ENCODE measurements at places on chromosomes 3 and 15.

- no peak for DNase-seq
Observed at GRCh38 chr15:36325206-36325605, 254.2 kb upstream of the CDIN1 start.

- no peak for DNase-seq
Observed at GRCh38 chr3:64898941-64899340, 211.1 kb upstream of the ADAMTS9 start.

- no peak for DNase-seq
Observed at GRCh38 chr3:40166997-40167396, 142.5 kb upstream of the EIF1B start.

DNA sequence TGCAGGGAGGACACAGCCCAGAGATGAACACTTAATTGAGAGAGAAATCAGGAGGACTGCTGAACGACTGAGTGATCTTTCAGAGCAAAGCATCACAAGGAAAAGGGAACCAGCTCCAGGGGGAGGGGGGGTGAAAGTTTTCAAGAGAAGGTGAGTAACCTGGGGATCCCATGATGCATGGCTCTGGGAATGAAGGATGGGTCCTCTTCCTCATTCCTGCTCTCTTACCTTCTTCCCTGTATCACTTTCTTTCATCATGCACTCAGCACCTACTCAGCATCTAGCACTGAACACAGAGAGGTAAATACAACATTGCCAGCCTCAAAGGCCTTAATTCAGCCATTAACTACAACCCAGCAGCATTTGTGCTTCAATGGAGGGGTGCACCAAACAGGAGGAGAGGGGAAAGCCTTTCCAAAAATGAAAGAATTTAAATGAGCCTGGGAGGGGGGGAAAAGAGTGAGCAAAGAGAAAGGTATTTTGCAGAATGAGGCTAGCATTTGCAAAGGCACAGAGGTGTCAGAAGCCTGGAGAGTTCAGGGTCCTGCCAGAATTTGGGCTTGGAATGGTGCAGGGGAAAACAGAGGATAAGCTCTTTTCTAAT lies 427.4 kb downstream of the FOXP1 start:
- no peak for DNase-seq

DNA sequence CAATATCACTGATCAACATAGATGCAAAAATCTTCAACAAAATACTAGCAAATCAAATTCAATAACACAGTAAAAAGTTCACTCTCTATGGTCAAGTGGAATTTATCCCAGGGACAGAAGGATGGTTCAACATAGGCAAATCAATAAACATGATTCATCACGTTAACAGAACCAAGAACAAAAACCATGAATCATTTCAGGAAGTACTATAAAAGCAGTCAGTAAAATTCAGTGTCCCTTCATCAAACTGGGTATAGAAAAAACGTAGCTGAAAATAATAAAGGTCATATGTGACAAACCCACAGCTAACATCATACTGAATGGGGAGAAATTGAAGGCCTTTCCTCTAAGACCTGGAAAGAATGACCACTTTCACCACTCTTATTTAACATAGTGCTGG lies 172.1 kb downstream of the POLR2M start:
- no peak for DNase-seq

DNA sequence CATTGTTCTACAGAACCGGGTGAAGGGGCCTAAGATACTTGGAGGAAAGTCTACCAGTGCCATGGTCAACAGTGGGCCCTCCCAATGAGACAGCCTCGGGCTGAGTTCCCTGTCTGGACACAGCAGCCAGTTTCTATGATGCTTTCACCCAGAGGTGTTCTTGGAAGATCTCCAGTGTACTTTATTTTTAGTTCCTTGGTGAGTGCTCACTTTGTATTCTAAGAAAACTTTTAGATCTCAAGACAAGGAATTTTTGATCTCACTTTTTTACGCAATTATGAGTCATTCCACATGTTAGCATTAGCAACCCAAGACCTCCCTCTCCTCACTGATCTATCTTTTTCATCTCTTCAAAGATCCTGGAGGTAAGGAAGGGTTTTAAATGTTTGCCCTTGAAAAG lies 287.7 kb downstream of the RORA start:
- DNase-seq = no peak

DNA sequence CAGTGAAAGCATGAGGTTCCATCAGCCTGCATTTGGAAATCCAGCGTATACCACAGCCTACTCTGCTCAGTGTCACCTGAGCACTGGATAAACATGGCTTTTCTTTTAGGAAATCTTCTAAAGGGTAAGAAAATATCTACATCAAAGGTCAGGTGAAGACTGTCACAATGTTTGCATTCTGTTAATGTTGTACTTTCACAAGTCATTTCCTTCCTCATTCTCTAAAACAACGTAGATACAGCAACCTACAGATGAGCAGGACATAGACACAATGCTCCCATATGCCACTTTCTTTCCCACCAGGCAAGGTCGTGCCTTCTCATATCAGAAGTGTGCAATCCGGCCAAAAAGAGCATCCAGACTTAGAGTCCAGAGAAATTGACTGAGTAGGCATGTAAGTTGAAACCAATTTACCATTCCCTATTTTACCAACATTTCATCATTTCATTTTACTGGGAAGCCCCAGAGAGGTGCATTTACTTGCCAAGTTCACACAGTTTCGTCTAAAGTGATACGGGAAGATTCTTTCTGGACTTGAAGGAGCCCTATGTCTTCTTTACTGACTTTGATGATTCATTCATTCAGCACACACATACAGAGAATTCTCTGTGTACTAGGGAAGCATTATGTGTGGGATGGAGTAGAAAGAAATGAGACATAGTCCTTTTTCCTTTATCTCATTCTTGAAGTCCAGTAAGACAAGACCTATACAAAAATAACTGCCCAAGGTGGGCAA lies 30.6 kb upstream of the LPP start:
- no peak for DNase-seq

- DNase-seq = no peak
Observed at GRCh38 chr3:8282541-8283165, 219.0 kb upstream of the LMCD1 start.

GRCh38 chr3:41338276-41338675 lies 139.0 kb downstream of the CTNNB1 start:
- no peak for DNase-seq

GRCh38 chr15:80929225-80929624 lies 60.4 kb downstream of the MESD start:
- DNase-seq = no peak

DNA sequence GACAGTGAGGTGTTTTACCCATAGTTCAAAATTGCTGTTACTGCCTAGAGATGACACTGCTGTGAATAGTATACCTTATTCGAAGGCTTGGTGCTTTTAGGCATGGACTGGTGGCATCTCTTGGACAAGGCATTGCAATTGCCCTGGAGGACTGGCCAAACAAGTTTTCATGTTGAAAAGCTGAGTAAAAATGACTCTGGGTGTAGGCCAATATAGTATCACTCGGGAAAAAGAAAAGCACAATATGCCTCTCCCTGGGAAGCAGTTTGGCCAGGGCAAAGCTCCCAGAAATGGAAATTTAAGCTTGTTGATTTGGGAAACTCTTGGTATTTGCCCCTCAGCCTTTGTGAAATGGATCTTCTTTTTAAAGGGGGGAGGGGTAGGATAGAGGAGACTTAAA lies 54.8 kb downstream of the ZNF609 start:
- no peak for DNase-seq

- no peak for DNase-seq
Observed at GRCh38 chr3:99023590-99024192, 122.2 kb upstream of the DCBLD2 start.

- no peak for DNase-seq
Observed at GRCh38 chr3:192914848-192915247, 2.8 kb downstream of the MB21D2 start.

Measured in CD8-positive, alpha-beta T cell (primary cell).